Activated T-cell treated with anti-CD3 and anti-CD28 coated beads, Interleukin-2, amount 50 U/mL, for 24 hours (primary cell): ENCODE measurements at places on chromosomes 1 and 21.
A peak's percentile ranks its signal among the peaks of the same experiment; 100 is the strongest.

- DNase-seq: no peak
These were observed 40.5 kb upstream of the ZNF326 start for GRCh38 chr1:89954401-89954800.

DNA sequence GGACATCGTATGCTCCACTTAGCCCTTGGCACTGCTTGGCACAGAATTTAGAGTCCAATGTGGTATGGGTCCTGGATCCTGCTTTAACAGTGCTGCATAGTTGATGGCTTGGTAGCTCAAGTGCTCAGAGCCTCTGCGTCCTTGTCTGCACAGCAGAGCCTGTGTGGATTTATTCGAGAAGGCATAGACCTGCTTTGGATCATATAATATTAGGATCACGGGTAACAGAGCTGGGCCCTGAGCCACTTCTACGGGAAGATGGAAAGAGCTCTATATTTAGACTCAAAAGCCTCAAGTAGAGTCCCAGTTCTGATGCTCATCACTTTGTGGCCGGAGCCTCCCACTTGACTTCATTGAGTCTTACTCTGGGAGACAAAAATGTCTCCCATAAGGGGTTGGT lies 164.4 kb upstream of the EDN2 start:
- no peak for DNase-seq

GRCh38 chr1:117758444-117759316 lies 152.8 kb downstream of the TENT5C start:
- peak; percentile 73 for DNase-seq

GRCh38 chr21:45466330-45467220 lies 61.6 kb downstream of the COL18A1 start:
- no peak for DNase-seq

DNA sequence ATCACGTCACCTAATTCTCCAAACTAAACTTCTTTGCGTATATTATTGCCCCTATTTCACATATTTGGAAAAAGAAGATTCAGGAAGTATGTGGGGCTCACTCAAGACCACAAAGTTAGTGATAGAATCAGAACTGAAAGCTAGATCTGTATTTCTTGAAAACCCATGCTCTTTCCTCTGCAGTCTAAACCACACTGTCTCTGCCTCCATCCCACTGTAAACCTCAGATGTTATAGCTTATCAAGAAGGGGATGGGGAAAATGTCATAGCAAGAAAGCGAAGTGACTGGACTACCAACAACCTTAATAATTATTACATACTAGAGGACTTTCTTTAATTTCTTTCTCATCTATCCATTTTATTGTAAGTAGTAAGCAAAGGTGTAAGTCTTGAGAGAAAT lies 257.7 kb upstream of the SGIP1 start:
- DNase-seq: no peak

DNA sequence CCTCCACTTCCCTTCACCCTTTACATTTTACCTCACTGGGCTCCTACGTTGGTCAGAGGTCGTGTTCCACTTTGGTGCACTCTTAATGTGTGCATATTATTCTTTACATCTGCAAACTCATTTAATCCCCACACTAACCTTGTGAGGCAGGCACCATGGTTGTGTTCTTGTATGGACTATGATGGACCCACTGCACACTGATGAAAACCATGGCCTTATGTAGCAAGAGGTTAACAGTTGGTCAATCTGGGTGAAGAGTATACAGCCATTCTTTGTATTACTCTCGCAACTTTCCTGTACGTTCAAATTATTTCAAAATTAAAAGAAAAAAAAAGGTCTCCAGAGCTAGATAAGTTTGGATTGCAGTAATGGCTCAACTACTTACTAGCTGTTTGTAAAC lies 78.5 kb downstream of the RUNX1 start:
- DNase-seq: no peak

- no peak for DNase-seq
These were observed 21.1 kb downstream of the ERG start for GRCh38 chr21:38477226-38477625.

DNA sequence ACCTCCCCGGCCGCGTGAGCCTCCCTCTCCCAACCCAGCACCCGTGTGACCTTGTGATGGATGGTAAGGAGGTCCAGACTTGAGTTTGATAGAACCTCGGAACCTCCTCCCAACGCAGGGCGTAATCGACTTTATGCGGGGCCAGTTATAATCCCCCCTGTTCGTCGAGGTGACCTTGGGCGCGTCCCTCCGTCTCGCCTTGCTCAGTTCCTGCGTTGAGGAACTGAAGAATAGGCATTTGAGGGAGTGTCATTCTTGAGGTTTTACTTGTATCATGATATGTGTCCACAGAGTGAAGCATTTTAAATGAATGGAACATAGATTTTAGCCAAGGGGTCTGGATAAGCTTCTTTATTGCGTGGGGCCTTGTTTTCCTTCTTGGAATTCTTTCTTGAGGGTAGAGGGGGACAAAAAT lies 433 bp downstream of the TIMM17A start:
- DNase-seq: no peak

DNA sequence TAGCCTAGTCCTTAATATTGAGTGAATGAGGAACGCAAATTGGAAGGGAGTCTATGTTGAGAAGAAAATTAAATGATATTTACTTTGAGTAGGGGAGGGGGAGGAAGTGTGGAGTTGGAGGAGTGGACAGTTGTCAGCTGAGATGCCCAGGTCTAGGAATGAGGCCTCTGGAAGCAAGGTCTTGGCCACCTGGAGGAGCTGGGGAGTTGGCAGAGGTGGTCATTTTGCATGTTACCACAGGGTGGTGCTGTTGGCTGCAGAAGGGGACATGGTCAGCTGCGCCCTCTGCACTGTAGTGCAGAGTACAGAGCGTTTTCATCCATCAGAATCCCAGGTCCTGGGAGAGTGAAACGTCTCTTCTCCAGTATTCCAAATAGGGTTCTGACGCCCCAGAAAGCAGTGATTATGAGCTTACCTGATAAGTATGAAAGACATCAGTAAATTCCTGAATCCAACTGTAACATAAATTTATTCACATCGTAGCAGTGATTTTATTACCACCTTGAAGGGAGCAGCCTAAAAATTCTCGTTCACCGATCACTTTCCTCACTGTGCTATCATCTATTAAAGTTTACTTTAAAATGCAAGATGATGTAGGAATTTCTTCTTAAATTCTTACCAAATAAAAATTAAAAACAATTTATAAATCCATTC lies 13.8 kb downstream of the PARK7 start:
- DNase-seq: peak; percentile 49

GRCh38 chr1:214141486-214141885 lies 139.5 kb upstream of the SMYD2 start:
- no peak for DNase-seq

GRCh38 chr1:187383366-187383765 lies 554.6 kb downstream of the PLA2G4A start:
- DNase-seq: no peak

DNA sequence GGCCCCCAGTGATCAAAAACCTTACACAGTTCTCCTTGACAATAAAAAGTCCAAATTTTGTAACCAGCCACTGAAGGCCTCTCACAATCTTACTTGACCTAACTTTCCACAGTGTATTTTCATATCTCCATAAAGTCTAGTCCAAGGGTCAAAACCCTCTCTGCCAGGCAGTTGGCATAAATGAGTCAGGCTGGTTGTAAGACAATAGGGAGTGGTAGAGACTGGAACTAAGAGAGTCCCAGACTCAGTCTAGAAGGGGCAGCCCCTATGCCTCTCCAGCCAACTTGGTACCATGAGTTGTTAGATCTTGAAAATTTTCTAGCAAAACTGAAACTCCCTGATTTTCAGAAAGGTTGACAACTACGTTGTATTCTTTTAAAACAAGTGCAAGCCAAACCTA lies 21.0 kb downstream of the KIF21B start:
- DNase-seq: no peak

DNA sequence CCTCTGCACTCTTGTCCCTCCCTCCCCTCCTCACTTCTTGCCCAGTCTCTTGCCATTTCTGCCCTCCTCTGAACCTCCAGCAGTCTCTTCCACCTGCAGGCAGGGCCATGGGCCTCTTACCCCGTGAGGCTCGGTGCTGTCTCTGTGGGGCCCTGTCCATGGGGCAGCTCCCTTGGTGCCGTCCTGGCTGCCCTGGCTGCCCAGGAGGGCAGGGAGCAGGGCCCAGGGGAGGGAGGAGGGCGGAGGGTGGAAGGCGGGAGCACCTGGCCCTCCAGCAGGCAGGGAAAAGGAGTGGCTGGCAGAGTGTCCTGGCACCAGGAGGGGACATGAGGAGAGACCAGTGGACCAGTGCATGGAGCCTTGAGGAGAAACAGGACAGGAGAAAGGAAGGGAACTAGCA lies at the start of gene RORC:
Gene RORC (minus strand): TSS at position 198 of the 400 bp plus-strand sequence. CDS start 38 bp downstream, at position 160.
- no peak for DNase-seq

GRCh38 chr1:93960641-93961147 lies 51.5 kb upstream of the GCLM start:
- no peak for DNase-seq

DNA sequence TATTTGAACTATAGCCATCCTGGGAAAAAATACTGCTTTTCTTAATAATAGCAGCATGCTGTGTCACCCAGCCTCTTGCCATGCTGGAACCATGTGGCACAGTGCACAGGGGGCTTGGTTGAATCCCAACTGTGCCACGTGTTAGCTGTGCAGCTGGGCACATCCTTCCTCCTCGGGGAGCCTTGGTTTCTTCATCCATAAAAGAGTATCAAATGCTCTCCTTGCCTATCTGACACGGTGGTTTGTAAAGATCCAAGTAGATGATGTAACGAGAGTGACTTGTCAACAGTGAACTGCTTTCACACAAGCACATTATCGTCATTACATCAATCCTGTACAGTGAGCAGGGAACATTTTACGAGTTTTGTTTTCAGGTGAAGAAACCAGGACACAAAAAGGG lies 24.4 kb downstream of the VASH2 start:
- DNase-seq: no peak

DNA sequence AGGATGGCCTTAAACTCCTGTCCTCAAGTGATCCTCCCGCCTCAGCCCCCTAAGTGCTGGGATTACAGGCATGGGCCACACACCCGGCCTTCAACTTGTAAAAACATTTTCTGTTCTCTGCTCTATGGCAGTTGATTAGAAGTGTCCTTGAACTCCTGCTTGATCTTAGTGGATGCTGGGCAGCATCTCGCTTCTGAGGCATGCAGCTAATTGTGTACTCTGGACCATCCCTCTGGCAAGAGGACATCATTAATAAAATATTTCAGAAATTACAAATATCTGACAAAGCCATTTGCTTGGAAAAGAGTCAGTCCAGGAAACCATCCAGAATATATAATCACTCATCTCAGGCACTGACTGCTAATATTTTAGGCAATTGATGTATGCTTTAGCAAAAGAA lies 8.1 kb downstream of the NGF start:
- no peak for DNase-seq
